ENCODE measurements at places on chromosomes 4 and X.

DNA sequence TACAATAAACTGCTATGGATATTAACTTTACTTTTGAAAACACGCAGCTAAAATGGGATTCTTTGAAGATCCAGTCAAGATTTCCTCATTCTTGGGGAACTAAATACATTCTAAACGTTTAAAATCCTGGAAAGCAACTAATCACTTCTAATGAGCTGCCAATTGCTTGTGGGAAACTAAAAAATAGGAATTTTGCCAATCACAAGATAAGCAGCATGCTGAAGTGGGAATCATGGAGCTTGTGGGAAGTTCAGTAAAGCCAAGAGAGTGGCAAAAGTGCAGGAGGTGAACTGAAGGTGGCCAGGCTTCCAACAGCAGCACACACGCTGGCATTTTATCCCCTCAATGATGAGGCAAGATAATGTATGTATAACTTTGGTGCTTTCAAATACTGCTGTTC lies 133.0 kb downstream of the GPC3 start:
- DNase-seq, result no peak

DNA sequence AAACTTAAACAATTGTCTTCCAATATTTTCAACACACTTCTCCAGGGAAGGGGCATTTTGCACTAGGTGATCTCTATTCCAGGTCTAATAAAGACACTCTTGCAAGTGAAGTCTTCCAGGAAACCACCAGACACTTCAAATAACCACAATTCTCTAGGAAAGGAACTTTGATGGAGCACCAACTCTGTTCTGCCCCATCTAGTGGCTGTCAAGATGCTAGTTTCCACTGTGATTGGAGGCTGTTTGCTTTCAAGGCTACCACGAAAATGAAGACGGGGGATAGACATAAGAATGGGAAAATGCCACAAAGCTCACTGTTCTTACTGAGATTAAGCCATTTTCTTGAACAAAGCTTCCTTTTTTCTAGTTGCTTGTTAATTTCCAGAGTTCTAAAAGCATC lies 100.6 kb upstream of the F9 start:
- no peak for DNase-seq

DNA sequence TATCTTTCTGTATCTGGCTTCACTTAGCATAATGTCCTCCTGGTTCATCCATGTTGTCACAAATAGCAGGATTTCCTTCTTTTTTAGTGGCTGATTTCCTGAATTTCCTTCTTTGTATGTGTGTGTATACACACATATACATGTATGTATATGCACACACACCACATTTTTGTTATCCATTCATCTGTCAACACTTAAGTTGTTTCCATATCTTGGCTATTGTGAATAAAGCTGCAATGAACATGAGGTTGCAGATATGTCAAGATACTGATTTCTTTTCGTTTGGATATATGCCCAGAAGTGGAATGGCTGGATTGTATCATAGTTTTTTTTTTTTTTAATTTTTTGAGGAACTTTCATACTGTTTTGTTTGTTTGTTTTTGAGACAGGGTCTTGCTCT lies 76.2 kb downstream of the WNK3 start:
- no peak for DNase-seq

DNA sequence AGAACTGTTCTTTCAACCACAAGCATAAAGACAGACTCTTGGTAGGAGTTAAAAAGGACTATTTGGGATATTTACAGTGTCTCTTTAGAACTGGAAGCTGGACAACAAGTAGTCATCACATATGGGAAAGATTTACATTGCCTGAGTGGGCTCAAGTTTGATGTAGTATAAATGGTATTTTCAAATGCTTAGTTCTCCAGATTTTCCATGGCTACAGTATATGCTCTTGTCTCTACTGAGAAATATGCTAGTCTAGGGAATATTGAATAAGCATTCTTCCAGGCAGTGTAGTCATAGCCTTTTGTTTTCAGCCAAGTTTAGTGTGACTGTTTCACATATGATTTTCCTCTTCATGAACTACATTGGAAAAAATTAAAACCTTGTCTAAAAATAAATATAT lies 315.6 kb downstream of the ARHGAP24 start:
- no peak for DNase-seq

- no peak for DNase-seq
Measured at GRCh38 chrX:132818638-132819037, 139.8 kb downstream of the HS6ST2 start.

DNA sequence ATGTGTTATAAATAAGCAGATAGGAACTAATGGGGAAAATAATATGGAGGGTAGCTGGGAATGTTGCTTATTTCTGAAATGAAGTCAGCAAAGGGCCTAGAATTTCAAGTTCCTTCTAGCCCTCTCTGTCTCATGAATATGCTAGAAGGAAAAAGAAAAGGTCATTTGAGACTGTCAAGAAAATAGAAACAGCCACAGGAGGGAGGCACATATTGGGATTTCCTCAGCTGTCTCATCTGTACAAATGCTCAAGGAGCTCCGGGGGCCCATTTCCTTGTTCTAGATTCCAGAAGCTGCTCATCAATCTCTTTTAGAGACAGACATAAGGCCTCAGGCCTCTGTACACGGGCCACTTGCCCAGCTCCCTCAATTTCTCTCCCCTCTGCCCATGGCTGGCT lies 127.6 kb upstream of the ETNPPL start:
- no peak for DNase-seq

DNA sequence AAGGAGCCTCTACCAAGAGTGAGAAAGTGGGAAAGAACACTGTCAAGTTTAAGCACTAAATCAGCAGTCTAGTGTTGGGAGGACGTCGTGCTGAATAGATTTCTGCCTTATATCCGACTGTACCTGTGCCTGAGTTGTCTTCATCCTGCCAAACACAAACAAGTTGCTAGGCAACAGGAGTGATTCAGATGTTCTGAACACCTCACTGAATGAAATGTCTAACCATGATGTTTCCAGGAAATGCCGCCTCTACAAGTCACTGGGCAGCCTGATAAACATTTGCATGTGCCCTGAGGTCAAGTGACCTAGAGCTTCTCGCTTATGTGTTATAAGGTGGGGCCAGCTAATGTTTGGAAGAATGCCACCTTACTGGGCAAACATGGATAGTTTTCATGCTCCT lies 37.9 kb downstream of the SGMS2 start:
- DNase-seq, result no peak

DNA sequence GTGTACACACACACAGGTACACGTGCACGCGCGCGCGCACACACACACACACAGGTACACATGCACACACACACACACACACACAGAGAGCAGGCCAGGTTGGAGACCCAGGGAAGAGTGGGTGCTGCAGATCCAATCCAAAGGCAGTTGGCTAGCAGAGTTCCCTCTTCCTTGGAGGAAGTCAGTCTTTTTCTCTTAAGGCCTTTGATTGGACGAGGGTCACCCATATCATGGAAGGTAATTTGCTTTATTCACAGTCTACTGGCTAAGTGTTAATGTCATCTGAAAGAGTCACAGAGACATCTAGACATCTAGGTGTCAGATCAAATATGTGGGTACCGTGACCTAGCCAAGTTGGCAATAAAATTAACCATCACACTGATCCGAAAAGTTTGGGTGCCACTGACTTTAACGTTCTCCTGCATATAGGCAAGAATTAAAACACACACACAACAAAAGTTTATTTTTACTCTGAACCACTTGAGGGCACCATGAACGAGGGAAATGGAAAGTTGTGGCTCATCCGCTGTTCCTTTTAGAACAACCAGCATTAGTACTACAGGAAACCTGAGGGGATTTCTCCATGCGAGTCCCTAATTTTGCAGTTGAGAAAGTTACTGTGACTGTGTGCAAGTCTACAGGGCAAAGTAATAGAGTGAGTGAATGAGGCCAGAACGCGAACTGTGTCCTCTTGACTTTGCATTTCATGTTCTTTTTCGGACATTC lies 66.0 kb upstream of the STOX2 start:
- no peak for DNase-seq

DNA sequence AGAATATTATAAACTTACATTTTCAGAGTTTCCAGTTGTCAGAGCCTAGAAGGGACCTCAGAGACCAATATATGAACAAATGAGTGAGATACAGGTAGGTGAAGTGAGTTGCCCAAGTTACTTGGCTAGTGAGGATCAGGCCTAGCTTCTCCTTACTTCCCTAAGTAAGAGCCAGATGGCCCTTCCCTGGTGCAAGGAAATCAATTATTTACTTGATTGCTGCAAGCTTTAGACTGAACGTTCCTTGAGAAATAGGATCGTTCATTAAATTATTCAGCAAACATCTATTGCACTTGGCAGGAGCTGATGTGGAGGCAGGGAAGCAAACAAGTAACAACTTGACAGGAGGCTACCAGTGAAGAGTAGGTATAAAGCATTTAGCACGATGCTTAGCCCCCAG lies 117.8 kb downstream of the EFHC2 start:
- no peak for DNase-seq

DNA sequence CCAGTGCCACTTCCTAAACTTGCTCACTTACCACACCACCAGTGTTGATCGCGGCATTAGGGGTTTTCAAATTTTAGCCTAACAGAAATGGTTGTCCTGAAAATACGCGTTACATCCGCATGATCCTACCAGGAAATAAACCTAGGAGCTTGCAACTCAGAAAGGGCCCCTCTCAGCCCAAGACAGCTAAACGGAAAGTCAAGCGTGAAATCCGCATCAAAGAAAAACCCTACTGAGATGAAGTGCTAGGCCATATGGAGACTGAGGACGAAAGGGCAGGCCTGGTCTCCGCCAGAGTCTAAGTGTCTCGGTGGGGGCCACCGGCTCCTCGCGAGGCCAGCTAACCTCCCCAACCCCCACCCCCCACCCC lies 626 bp downstream of the YTHDC1 start:
- DNase-seq, result no peak

GRCh38 chr4:152594978-152595925 lies 59.4 kb upstream of the FBXW7 start:
- DNase-seq, result no peak

DNA sequence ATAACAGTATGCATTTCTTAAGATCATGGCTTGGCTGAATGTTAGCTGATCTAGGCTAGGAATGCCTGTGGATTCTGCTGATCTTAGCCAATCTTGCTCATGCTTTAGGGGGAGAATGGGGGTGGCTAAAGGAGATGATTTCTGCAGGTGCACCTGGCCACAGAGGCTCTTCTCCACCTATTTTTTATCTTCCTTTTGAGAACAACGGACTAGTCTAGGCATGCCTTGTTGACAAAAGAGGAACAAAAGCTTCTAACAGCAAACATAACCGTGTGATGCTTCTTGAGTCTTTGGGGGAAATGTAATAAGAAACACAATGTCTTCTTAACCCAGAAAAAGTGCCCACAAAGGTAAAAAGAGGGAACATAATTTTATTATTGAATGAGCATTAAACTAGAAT lies 743.5 kb downstream of the ARAP2 start:
- DNase-seq, result no peak

GRCh38 chrX:87064502-87064901 lies 453.1 kb upstream of the KLHL4 start:
- DNase-seq, result no peak

DNA sequence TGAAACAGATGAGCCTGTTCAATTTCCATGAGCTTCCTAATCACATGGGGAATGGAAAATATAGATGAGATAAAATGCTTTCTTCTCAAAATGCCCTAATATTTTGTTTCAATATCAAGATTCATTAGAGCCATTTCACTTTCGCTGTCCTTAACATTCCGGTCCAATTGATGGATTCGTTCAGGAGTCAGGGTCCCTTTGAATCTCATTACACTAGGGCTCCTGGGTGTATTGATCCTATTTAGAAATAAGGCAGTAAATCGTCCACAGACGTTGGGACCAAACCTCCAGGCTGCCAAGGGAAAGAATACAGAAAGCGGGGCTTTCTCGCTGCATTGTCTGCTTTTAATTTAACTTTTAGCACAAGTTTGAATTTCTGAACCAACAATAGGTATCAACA lies 20.6 kb upstream of the CRMP1 start:
- no peak for DNase-seq

GRCh38 chrX:154775419-154776349 lies 13.0 kb downstream of the DKC1 start:
- no peak for DNase-seq

GRCh38 chr4:31613946-31614623 lies 893.9 kb downstream of the PCDH7 start:
- DNase-seq, result no peak

- no peak for DNase-seq
Measured at GRCh38 chr4:134702374-134702773, 500.8 kb upstream of the PABPC4L start.

GRCh38 chrX:11499076-11500044 lies 166.4 kb downstream of the ARHGAP6 start:
- DNase-seq, result no peak

GRCh38 chr4:25343671-25344070 lies 31.1 kb downstream of the ZCCHC4 start:
- DNase-seq, result no peak

GRCh38 chr4:147617841-147618691 lies 869 bp downstream of the TMEM184C start:
- DNase-seq, result no peak

DNA sequence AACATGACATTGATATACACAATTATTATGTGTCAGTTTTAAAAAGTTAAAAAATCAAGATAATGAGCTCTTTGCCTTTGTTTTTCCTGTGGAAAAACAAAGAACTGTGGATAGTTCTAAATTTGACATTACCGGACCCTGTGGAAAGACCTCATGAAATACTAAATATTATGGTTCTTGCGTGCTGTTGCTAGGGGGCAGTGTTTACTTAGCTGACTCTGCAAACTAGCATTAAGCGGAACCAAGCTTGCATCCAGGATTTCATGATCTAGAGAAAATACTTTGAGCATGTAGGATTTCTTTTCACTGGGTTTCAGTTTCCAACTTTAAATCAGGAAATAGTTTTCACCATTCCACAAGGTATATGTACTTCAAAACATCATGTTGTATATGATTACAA lies 33.6 kb downstream of the CLCN4 start:
- DNase-seq, result no peak

GRCh38 chr4:54659313-54659712 lies 1.6 kb downstream of the KIT start:
- no peak for DNase-seq

GRCh38 chrX:23202326-23202725 lies 132.3 kb upstream of the PTCHD1 start:
- DNase-seq, result no peak

GRCh38 chr4:37434469-37434868 lies 189.9 kb downstream of the NWD2 start:
- DNase-seq, result no peak

GRCh38 chr4:94221916-94222315 lies 14.3 kb downstream of the SMARCAD1 start:
- DNase-seq, result no peak

DNA sequence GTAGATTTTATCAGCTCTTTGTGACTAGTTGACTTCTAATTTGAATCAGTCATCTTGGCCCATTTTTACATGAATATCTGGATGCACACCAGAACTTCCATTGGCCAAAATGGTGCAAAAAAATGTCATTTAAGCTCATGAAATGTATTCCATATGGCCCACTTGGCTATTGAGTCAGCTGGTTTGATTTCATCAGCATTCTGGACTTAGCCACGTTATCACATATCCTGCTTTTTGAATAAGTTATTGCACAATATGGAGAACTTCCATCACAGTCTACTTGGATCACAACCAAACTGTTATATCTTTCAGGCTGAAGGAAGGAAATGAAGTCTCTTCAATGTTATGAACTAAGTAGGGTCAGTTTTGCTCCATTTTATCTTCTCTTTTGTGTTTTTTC lies 640.6 kb downstream of the PCDH7 start:
- DNase-seq, result no peak

- no peak for DNase-seq
Measured at GRCh38 chr4:89000844-89001360, 56.1 kb downstream of the FAM13A start.

GRCh38 chrX:114611018-114611619 lies 27.2 kb downstream of the HTR2C start:
- DNase-seq, result no peak

- DNase-seq, result no peak
Measured at GRCh38 chrX:120262859-120263708, 12.5 kb downstream of the ZBTB33 start.

Measured in activated naive CD8-positive, alpha-beta T cell treated with anti-CD3 and anti-CD28 coated beads, Interleukin-2, amount 50 U/mL, for 16 hours (primary cell).